ENCODE measurements at places on chromosomes 3 and 15.

GRCh38 chr3:48256557-48256956 lies 15.7 kb downstream of the ZNF589 start:
- no peak for DNase-seq

DNA sequence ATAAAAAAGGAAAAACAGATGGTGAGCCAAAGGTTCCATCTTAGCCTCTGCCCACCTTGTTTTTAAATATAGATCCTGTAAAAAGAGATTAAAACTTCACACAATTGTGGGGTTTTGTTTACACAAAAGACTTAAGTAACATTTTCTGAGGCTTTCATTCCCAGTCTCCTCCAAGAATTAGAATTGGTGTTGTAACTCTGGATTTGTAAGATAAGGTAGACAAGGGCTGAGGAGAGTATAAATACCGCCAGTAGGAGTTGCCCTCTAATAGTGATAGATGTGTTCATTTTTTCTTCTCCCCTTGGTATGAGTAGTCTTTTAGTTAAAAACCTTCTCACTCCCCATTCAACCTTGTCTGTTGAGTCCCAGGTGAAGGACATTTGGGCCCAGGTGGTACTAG lies 8.5 kb downstream of the MINDY2 start:
- DNase-seq = no peak

DNA sequence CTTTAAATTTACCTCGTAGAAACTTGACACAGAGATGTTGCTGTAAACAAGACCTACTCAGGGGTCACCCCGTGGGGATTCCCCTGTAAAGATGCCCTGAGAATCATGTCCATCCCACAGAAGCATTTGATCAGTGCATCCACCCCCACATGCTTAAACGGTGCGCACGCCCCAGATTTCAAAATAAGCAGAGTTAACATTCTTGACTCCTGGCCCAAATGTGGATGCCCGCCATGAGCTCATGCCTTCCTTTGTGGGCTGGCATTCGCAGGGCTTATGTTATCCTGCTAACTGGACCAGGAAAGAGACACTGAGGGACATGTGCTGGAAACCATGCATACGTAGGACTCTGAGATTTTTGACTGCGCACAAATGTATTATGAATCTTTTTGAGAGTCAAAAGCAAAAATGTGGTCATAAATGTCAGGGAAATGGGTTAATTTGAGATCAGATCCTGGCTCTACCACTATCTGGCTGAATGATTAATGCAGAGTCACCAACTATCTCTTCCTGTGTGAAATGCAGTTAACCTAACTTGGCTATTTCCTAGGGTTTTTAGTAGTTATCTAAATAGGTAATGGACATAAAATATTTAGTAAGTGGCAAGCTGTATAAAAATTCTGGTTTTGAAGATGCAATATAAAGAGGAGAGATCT lies 9.1 kb upstream of the TP63 start:
- no peak for DNase-seq

DNA sequence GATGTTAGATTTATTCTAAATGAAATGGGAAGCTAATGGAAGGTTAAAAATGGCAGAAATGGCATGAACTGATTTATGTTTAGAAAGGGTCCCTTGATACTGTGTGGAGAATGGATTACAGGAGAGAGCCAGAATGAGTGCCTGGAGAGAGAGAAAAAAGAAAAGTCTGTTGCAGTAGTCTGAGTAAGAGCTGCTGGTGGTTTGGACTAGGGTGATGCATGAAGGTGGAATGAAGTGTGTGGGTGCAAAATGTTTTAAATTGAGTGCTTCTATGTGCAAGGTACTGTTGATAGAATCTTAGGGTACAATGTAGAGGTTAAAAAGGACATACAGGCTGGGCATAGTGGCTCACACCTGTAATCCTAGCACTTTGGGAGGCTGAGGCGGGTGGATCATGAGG lies 11.4 kb upstream of the MGA start:
- no peak for DNase-seq

GRCh38 chr3:194061421-194062030 lies 74.4 kb upstream of the HES1 start:
- no peak for DNase-seq

- DNase-seq = no peak
Observed at GRCh38 chr3:104514371-104514770, 852.3 kb upstream of the ALCAM start.

GRCh38 chr15:48680841-48681240 lies 35.3 kb upstream of the FBN1 start:
- no peak for DNase-seq

DNA sequence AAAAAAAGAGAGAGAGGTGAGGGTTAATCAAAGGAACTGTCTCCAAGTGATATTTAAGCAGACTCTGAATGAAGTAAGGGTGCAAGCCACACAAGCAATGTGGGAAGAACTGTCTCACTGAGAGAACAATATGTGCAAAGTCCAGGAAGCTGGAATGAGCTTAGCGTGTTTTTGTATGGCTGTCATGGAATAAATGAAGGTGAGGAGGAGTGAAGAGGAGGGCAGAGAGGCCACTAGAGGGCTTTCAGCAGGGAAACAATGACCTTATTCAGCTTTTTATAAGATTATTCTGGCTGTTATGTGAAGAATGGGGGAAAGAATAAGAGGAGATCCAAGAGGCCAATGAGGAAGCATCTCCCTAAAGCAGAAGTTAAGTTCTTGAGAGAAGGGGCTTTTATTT lies 86.9 kb upstream of the COL8A1 start:
- no peak for DNase-seq

Data from neural crest cell (in vitro differentiated cells).